ENCODE measurements at places on chromosomes 11 and 22.

- DNase-seq, result no peak
Measured at GRCh38 chr22:33476206-33476605, 418.0 kb upstream of the SYN3 start.

DNA sequence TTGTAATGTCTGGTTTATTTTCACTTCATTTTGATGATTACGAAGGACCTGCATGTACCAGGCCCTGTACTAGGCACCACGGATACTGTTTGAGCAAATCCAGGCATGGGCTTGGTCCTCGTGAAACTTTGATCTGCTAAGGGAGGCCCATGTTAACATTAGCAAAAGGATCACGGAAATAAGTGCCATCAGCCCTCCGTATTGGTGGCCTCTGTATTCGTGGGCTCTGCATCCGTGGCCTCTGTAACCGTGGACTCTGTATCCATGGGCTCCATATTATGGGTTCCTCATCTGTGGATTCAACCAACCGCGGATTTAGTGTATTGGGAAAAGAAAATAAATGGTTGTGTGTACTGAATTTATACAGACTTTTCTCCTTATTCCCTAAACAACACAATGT, 8.7 kb downstream of the ARHGAP8 start:
- DNase-seq, result no peak

DNA sequence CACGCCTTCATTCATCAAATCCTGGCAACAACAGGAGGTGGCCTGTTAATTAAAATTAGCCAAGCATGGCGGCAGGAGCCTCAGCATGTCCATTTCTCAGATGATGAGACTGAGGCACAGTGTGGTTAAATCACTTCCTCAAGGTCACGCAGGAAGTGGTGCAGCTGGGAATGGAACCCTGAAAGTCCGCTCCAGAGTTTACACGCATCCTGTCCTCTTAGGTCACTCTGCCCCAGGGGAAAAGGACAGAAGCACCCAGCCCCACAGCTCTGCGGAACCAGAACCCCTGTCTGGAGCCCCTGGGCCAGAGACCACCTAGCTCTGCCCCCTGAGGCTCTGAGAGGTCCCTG, 19.6 kb downstream of the RPL3 start:
- no peak for DNase-seq

GRCh38 chr11:73047773-73048371, 94.2 kb downstream of the FCHSD2 start:
- DNase-seq, result peak; percentile 27

DNA sequence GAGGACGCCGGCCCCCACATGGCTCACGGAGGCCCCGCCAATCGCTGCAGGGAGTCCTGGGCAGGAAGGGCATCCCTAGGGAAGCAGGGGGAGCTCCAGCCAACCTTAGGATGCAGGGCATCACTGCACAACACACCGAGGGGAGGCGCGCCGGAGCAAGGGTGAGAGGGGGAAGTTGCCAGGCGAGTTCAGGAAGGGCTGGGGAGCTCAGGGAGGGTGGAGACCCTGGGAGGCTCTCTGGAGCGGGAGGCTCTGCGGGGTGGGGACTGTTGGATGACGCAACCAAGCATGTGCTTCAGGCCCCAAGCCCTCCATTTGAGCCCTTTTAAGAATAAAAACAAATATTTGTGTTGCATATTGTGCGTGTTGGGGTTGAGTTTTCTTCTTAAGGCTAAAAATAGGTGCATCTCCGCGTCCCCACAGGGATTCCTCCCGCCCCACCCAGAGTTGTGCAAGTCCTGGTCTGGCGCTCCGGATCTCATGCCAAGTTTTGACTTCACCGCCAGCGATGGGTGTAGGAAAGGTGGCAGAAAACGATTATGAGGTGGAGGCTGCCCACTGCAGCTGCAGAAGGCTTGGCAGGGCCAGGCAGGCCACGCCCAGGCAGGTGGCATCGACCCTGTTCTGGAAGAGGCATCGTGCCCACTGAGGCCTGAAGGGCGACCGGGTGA, 65.2 kb downstream of the WNT7B start:
- DNase-seq, result no peak

- no peak for DNase-seq
Measured at GRCh38 chr11:76288166-76288980, 82.1 kb upstream of the WNT11 start.

DNA sequence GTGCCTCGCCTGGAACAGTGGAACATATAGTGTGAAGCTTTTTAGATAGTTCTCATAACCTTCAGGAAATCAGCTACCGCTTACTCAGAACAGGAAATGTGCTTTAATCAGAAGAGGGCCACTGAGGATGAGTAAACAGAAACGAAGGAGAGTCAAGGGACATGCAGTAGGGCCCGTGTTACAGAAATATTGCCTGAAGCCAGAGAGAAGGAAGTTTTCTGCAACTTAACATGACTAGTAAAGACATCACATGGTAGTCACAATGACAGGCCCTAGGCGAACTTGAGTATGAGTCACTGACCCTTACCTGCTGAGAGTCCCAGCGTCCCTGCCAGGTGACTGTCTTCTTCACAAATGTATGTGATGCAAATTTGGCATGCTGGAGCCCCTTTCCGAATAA, 39.4 kb downstream of the CARD18 start:
- no peak for DNase-seq

GRCh38 chr11:105164208-105164607, 24.6 kb upstream of the CARD18 start:
- no peak for DNase-seq

- no peak for DNase-seq
Measured at GRCh38 chr11:122833846-122834464, 4.3 kb upstream of the CRTAM start.

DNA sequence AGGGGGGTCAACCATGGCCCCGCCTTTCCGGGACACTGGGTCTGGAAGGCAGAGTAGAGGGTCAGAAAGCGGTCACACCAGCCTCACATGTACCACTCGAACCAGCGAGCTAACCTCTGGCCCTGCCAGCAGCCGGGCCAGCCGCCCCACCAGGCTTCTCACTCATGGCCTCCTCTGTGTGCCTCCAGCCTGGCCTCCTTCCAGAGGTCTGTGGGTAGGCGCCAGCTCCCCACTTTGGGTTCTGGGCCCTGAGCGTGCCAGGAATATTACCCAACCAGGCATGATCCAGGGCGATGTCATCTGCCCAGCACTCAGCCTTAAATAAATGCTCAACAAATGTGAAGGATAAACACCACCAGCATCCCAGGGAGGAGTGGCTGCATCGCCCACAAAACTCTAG, 5.8 kb downstream of the SCUBE1 start:
- no peak for DNase-seq

DNA sequence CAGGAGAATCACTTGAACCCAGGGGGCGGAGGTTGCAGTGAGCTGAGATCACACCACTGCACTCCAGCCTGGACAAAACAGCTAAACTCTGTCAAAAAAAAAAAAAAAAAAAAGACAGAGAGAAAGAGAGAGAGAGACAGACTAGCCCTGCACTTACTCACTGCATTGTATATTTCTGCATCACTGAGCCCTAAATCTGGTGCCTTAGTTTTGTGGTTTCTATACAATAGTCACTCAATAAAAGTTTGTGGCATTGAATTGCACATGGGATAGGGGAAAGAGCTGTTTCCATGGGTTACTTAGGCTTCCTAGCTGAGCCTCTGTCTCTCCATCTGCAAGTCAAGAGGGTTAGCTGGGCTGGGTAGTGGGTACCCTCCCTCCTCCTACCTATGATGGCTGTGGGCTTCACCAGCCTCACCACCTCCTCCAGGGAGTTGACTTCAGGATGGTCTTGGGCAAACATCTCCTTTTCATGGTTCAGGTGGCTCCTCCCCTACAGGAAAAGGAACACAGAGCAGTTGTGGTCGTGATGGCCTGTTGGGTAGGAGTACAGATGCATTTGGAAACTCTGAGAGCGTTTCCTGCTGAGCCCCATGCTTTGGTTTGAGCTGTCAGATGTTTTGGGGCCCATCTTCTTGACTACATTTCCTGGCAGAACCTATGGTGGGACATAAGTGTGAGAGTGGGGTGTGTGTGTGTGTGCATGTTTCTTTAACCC, 73.2 kb downstream of the CCDC81 start:
- no peak for DNase-seq

GRCh38 chr11:114348200-114349191, 51.8 kb downstream of the C11orf71 start:
- DNase-seq, result peak; percentile 12

GRCh38 chr22:21041937-21042336, 3.8 kb upstream of the LRRC74B start:
- no peak for DNase-seq

DNA sequence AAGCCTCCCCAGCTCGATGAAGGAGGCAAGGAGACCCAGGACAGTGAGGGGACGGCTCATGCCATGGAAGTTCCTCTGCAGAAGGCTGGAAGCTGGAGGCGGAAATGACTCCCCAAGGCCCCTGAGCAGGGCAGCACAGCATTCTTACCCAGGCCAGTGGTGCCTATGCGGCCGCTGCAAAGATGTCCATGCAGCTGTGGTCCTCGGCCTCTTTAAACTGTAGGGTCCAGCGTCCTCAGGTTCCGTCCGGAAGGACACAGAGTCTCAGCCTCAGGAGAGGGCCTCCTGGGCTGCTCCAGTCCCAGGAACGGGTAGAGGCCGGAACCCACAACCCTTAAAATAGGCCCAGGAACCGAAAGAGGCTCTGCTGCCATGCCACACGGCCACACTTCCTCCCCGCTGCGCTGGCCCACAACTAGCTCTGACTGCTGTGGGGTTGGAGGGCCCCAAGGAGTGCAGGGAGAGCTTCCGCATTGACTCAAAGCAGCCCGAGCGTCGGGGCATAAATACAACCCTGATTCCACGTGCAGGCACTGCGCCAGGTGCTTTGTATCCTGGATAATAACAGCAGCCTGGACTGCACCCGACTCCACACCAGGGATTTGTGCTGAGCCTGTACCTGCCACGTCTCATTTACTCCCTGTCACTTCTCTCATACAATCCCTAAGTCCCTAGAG, 5.5 kb downstream of the KIAA0930 start:
- DNase-seq, result peak; percentile 81

DNA sequence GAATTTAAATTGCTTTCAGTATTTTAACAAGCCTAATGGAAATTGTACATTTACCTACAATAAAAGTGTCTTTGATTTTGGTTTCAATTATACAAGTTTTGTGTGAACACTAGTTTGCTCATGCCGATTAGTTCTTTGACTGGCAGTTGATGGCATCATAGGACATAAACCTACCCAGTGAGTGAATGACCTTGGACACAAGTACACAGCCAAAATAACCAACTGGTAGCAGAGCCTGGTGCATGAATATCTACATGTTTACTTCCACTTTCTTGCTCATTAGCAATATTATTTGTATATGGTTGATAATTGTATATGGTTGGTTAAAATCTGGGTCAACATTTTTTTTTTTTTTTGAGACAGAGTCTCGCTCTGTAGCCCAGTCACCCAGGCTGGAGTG, 37.8 kb downstream of the STIM1 start:
- no peak for DNase-seq

GRCh38 chr11:122020902-122021301, 95.1 kb downstream of the BLID start:
- no peak for DNase-seq

GRCh38 chr22:46976143-46976542, 213.7 kb downstream of the TBC1D22A start:
- no peak for DNase-seq

DNA sequence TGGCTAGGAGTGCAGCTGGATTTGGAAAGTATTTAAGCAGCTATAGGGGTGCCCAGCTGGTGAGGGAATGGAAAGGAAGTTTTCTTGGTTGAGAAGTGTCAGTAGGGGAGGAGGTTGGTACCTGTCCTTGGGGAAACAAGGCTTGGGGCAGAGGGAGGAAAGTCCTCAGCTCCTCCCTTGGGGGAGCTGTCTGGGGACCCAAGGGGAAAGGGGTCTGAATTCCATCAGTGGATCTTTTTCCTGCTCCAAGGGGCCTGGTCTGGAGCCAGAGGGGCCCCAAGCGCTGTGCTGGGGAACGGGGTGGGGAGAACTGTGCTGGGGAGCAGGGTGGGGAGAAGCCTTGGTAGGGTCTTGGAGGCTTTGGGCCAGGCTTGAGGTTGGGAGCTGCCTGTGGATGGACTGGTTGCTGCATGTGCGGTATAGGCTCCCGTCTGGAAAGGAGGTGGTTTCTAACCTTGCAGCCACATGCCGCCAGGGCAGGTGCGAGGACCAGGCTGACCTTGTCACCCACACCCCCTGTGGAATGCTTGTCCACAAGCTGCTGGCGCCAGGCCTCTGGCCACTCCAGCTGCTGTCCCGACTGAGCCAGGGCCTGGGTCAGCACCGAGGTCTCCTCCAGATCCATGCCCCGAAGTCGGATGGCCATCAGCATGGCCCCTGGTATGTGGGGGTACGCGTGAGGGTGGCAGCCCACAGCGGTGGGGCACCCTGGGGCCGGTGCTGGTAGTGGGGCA, 963 bp downstream of the TYMP start:
- DNase-seq, result no peak

DNA sequence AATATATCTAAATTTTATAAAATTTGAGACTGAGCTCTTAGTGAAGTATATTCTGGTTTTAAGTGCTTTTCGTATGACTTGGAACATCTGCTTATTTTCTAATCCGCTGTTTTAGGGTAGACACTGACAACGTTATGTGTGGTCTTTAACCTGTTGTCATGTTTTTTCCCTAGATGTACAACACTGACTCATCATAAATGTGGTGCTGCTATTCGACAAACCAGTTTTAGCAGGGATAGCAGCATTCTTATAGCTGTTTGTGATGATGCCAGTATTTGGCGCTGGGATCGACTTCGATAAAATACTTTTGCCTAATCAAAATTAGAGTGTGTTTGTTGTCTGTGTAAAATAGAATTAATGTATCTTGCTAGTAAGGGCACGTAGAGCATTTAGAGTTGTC, 23.8 kb upstream of the HIKESHI start:
- DNase-seq, result no peak

- DNase-seq, result no peak
Measured at GRCh38 chr11:9530020-9530621, 43.3 kb upstream of the WEE1 start.

- DNase-seq, result no peak
Measured at GRCh38 chr22:48258064-48258701, 1495.7 kb downstream of the TBC1D22A start.

- no peak for DNase-seq
Measured at GRCh38 chr22:20218326-20218872, 49.7 kb downstream of the RTN4R start.

DNA sequence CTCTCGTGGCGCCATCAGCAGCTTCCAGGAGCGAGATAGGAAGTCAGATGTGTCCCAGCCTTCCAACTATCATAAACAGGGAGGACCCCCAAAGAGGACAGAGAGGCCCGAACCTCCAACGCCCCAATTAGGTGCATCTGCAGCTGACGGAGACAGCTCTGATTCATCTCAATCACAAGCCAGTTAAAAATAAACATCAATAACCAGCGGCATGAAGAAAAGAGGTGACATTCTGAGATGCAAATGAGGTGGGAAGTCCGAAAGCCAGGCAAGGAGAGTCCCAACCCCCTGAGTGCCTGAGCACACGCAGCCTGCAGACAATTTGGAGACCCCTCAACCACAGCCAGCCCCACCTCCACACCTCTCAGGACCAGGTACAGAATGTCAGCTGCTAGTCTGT, 28.1 kb upstream of the IGSF9B start:
- DNase-seq, result peak; percentile 45

DNA sequence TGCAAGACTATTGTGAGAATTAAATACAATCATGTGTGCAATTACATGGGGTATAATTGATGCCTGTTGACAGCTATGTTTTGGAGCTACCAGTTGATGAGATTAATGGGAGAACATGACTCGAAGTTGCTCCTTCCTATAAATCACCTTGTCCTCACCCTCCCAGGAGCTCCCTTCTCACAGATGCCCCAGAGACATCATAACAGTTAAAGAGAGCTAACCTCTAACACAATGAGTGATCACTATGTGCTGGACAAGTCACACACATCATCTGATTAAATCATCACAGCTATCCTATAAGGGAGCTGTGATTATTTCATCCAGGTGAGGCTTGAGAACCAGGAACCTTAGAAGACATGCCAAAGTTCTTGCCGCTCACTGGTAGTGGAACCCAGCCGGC, 394.2 kb downstream of the NTM start:
- no peak for DNase-seq
